ENCODE measurements at places on chromosomes 4 and X. TPM values are rescaled to one million over a fixed set of nuclear protein-coding genes. Genes with fewer than 3 reads are reported as not detected.

Gene HHIP
- polyA plus RNA-seq, result 9.9 TPM

Gene CXCL3
- 1.7 TPM for polyA plus RNA-seq

Gene MSL3
- 34.1 TPM for polyA plus RNA-seq

Gene ARSD
- 14.5 TPM for polyA plus RNA-seq

Gene ZAR1
- polyA plus RNA-seq, result not detected

Gene MTNR1A
- polyA plus RNA-seq, result 1.2 TPM

Gene TMPRSS11F
- 0.16 TPM for polyA plus RNA-seq

Gene GPR119
- polyA plus RNA-seq, result not detected

Gene RTL3
- polyA plus RNA-seq, result not detected

Gene FAM9B
- 0.18 TPM for polyA plus RNA-seq

Gene NCAPG
- 15.4 TPM for polyA plus RNA-seq

Gene PFKFB1
- 0.87 TPM for polyA plus RNA-seq

Gene ADH1C
- 1.4 TPM for polyA plus RNA-seq

Gene CYBB
- polyA plus RNA-seq, result 21.6 TPM
